ENCODE measurements at places on chromosomes 7 and 10.

DNA sequence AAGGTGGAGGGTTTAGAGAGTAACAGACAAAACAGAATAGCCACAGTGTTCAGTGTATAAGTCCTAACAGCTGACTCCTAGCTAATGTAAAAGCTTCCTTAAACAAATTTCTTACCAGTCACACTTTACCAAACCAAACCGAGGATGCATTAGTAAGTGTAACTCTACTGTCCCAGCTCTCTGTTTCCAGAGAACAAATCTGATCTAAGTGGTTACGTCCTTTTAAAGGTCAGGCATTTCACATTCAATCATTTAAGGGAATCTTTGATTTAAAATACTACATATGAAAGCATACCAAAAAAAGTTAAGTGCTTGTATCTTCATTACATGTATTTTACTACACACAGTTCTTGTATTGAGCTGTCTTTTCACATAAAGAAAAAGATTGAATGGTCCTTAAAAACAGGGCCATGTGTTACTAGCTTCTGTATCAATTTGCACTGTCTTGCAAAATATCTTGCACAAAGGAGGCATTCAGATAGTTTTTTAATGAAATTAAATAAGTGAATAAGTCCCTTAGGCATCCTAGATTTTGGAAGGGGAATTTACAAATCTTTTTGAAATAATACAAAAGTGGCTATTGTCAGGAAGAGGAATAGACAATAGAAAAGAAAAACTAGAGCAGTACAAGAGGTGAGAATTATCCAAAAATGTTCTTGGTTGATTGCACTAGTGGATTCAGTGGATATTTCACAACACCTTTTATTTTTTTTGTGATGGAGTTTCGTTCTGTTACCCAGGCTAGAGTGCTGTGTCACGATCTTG lies 58.4 kb upstream of the SPOCK2 start:
- no peak for DNase-seq

DNA sequence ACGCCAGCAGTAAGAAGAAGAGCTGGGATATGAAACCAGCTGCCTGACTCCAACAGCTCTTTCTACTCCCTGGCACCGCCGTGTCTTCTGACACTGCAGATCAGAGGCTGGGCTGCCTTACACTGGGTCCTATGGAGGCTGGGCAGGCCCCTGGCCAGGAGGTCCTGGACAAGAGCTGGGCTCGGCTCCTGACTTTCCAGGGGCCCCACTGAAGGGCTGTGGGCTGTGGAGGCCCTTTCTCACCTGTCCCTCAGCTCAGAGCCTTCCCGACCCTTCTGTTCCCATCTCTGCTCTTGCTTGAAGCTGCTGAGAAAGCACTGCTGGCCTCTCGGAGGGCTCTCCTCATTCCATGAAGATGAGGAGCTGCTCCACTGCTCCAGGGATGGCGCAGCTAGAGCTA lies 85.9 kb upstream of the UNC5B start:
- DNase-seq = no peak

DNA sequence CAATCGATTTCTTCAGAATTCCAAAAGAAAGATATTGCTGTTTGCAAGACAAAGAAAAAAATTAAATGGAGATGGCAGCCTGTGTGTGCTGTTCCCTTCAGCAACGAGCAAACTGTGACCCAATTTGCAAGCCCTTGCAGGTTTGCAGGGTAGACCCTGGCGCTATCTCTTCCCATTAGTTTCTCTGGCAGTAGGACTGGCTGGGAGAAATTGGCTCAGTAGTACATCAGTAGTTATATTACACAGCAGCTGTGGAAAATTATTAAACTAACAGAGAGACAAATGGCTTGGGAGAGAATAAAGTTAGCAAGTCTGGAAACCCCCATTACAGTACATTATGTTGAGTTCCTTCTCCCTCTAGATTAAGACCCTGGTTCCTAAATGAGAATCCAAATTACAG lies 116.4 kb upstream of the ITGB1 start:
- no peak for DNase-seq

DNA sequence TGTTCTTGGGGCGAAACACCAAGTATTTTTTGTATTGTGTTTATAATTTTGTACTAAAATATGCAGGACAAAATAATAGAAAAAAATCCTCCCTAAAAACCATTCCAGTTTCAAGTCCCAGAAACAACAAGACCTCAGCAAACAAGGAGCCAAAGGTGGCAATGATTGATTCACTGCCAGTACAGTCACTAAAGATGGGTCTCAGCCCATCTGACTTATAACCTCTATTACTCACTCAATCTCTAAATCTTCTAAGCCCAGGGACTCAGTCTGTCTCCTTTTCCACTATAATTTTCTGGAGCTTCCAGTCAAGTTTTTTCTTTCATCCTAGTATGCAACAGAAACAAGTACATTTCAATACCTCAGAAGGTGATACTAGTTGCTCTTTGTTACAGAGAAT lies 33.3 kb downstream of the SNX13 start:
- no peak for DNase-seq

DNA sequence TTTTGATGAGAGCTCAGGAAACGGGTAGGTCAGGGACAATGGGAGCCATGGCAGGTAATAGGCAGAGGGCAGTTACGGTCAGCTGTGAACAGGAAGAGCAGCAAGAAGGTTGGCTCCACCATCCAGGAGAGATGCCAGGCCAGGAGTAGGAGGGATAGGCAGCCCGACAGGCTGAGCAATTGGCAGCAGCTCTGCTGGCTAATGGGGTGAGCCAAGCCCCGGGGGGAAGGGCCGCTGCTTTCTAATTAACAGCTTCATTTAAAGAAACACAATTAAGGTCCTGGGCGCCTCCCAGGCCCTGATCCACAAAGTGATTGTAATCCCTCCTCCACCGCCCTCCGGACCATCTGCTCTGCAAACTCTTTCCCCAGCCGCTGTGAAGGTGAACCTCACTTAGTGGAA lies 23.7 kb downstream of the SH2B2 start:
- no peak for DNase-seq

DNA sequence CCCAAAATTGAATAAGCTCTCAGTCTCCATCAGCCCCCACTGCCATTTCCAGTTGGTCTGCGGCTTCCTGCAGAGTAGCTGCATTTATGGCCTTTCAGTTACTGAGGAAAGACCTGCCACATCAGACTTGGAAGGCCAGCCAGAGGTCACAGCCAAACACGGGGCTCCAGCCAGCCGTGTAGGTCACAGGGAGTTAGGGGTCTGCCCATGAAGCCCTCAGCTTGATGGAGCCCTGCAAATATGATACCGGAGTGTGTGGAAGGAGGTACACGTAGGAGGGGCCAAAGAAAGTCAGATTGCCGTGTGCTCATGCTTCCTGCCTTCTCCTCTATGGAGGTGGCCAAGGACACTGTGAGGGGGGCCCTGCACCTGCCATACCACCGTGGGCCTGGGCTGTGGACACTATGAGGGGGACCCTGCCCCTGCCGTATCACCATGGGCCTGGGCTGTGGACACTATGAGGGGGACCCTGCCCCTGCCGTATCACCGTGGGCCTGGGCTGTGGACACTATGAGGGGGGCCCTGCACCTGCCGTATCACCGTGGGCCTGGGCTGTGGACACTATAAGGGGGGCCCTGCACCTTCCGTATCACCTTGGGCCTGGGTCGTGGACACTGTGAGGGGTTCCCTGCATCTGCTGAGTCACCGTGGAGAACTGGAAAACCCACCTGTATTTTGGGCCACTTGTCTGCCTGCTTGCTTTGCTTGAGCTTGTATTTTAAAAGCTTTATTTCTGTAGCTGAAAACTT lies 335.7 kb upstream of the SHH start:
- DNase-seq = no peak

DNA sequence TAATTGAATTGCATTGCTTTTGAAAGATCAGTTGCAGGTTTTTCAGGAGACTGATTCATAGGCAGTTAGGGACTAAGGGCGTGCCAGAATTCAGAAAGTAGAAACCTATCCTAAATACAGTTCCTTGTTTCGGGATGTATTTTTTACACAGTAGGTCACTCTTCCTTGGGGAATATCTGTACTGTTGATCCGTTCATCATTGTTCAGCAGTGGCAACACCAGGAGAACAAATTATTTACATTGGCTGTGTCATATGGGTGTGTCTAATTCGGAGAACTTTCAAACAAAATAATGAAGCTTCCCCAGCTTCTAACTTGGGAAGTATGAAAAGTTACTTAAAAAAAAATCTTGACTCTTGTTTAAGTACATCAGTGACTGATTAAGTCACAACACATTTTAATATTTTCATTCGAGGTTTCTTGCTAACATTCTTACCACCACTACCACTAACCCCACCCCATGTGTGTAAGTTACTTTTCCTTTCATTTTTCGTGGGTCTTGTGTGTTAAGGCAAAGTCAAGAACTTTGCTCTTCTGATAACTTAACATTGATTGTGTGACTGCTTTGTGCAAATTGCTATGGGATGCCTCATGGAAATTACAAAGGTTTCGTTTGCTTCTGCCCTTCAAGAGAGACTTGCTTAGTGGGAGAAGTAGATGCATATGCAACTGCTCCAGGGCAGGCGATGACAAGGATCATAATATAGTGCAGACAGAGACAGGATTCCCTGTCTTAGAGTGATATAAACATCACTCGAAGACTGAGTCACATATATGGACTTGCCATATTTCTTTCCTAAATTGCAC lies 43.8 kb upstream of the RPA3 start:
- no peak for DNase-seq

- DNase-seq = no peak
Observed at GRCh38 chr7:22549051-22549450, 49.1 kb upstream of the STEAP1B start.

DNA sequence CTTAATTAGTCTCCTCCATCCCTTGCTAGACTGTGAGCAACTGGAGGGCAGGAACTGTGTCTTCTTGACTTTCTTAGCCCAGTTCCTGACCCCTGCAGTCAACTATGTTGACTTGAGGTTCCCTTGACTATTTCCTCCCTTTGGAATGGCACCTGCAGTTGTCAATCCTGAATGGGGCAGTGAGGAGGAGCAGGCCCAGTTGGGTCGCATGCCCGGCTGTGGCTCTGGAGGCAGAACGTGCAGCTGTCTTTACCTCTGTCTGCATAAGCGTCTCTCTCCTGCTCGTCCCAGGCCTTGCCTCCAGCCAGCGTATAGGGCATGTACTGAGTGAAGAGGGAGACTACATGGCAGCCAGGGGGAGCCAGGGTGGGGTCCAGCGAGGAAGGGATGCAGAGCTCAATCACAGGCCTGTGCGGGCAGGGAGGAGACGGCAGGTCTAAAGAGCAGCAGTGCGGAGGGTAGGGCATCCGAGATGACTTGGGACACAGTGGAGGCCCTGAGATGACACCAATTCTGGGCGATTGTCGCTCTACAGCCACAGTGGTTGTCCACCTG lies 26.8 kb downstream of the PYROXD2 start:
- DNase-seq = no peak

DNA sequence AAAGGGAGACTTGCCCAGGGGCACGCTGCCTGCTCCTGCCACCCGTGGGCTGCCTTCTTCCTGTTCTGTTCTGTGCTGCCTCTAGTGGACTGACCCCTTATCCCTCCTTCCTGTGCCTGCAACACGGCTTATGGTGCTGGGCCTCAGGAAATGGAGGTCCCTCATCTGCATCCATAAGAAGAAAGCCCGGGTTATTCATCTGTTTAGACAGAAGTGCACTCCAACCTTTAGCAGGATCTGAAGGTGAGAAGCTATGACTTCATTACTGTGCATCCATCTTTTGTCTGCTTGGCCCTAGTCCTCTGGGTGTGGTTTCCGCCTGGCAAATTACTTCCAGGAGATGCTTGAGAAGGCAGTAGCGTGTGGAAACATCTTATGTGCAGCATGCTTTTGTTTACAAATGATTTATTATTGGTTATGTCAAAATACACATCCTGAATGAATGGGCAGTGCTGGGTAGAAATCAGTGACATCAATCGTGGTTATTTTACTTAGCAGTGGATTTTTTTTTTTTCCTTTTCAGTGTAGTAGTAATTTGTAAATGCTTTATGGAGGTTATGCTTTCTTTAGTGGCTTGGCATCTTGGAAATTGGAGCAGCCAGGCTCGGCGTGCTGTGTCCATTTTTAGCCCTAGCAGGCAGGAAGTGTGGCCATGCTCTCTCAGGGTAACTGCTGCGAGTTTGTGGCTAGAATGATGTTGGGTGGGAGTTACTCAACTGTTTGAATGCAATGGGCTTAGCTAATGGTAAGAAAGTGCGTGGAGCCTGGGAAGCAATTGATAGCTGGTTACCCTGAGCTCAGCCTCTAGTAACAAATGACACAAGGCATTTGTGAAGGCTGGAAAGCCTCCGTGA lies 12.7 kb downstream of the PTPRE start:
- no peak for DNase-seq

DNA sequence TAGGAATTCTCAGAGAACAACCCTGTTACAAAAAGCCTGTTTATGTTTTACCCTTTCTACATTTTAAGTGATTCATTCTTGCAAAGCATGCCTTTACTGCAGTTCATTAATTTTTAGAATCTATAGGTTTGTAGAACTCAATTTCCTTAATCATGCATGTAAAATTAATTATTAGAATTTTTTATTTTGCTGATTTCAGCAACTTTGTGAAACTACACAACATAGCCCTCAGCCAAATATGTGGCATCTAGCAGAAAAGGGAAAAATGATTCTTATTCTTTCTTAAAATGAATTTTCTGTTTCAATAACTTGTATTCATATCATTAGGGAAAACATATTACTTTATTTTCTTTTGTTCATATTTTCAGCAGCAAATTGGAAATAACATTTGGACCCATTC lies 392.9 kb upstream of the PFKP start:
- no peak for DNase-seq

DNA sequence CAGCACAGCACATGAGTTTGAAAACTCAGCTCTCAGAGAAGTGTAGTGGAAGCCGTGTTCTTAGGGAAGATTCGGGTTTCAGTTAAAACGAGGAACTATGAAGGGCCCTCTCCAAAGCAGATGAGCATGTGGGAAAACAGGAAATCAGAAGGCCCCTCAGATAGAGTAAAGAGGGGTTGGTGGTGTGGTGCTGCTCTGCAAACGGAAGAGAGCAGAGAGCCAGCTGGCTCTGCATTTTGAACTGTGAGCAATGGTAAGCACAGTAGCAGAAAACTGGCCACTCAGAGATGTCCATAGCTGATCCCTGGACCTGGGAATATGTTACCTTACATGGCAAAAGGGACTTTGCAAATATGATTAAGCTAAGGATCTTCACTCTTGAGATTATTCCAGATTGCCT lies 27.9 kb upstream of the CUL1 start:
- DNase-seq = no peak

GRCh38 chr7:21256310-21256877 lies 171.5 kb upstream of the SP4 start:
- DNase-seq = peak; percentile 7

- no peak for DNase-seq
Observed at GRCh38 chr10:30931094-30931493, 100.6 kb downstream of the ZNF438 start.

DNA sequence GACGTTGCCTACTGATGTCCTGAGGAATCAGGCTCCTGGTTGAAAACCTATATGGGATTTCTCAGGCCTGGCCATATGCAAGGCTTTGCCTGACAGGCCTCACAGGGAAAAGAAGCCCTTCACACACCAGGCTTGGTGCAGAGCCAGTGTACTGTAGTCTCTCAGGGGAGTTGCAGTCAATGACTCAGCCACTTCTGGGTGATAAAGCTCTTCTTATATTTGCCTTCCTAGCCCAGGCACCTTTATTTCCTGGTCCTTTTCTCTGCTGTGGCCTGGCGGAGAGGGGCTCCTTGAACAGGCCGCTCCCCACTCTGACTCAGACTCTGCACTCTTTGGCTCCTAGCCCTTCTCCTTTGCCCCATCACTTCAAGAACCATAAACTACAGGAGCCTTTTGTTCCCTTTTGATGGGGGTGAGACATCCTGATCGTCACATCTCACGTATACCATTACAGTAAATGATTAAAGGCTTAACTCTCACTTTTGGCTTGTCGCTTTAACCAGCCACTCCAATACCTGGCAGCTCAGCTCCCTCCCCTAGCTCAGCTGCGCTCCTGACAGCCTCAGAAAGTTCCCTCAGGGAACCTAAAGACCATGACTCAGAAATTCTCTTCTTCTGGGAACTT lies 33.5 kb downstream of the DPY19L1 start:
- no peak for DNase-seq

All from NCI-H2227 treated with DMSO at 0.1 percent for 48 hours (cell line).